Parietal lobe (tissue), 2 donors: ENCODE measurements at places on chromosomes 11 and 22. TPM values are rescaled to one million over a fixed set of nuclear protein-coding genes. Genes with fewer than 3 reads are reported as not detected.

ART1 gene
- not detected for total RNA-seq

SUSD2 gene
- 0.31 TPM for total RNA-seq

OR2AT4 gene
- not detected for total RNA-seq

MS4A4E gene
- not detected for total RNA-seq

CLMP gene
- total RNA-seq = 61.3 TPM

TBX1 gene
- not detected for total RNA-seq

SCARF2 gene
- 1.6 TPM for total RNA-seq

SPA17 gene
- total RNA-seq = 3.8 TPM

ZBTB44 gene
- total RNA-seq = 125 TPM

GRM5 gene
- 163 TPM for total RNA-seq

GUCY1A2 gene
- total RNA-seq = 186 TPM

SLC22A9 gene
- total RNA-seq = not detected

FADD gene
- total RNA-seq = 13.8 TPM

GGT5 gene
- total RNA-seq = 1.3 TPM

SYT7 gene
- total RNA-seq = 23.5 TPM

CCDC81 gene
- 2.8 TPM for total RNA-seq

C11orf52 gene
- not detected for total RNA-seq

SCUBE1 gene
- 59.8 TPM for total RNA-seq

APOL4 gene
- total RNA-seq = 18.8 TPM

CYB5R3 gene
- 27.5 TPM for total RNA-seq

PTPN5 gene
- 46.3 TPM for total RNA-seq

NUMA1 gene
- total RNA-seq = 284 TPM

CLTCL1 gene
- total RNA-seq = 18.2 TPM

C11orf42 gene
- total RNA-seq = not detected

CARS1 gene
- 49.8 TPM for total RNA-seq

ADM2 gene
- total RNA-seq = under 0.01 TPM

SART1 gene
- 41.9 TPM for total RNA-seq

CYTH4 gene
- 1.3 TPM for total RNA-seq

CCDC89 gene
- total RNA-seq = 0.63 TPM

PKDREJ gene
- total RNA-seq = under 0.01 TPM
